ENCODE measurements at places on chromosomes 4 and X. TPM values are rescaled to one million over a fixed set of nuclear protein-coding genes. Genes with fewer than 3 reads are reported as not detected.

The PLAC1 gene
- 0.31 TPM for total RNA-seq

The RTL3 gene
- not detected for total RNA-seq

The F9 gene
- total RNA-seq, result not detected

The TMEM164 gene
- total RNA-seq, result 13.2 TPM

GRCh38 chr4:103075435-103075893 is 1.1 kb downstream of the SLC9B2 start:
- DNase-seq, result no peak

- DNase-seq, result no peak
Measured at GRCh38 chr4:88836216-88836615, 138.6 kb upstream of the NAP1L5 start.

GRCh38 chr4:25753239-25753638 is 97.6 kb downstream of the SLC34A2 start:
- DNase-seq, result no peak

- DNase-seq, result no peak
Measured at GRCh38 chr4:6300359-6300758, 30.7 kb downstream of the WFS1 start.

GRCh38 chr4:7513671-7514070 is 78.9 kb upstream of the PSAPL1 start:
- DNase-seq, result no peak

GRCh38 chrX:53732797-53733196 is 46.3 kb upstream of the HUWE1 start:
- DNase-seq, result peak; percentile 56

Measured in activated CD4-positive, alpha-beta memory T cell treated with anti-CD3 and anti-CD28 coated beads for 36 hours (primary cell).